ENCODE measurements at places on chromosomes 11 and 22.

- no peak for DNase-seq
Measured at GRCh38 chr11:116543911-116544475, 228.8 kb downstream of the BUD13 start.

- DNase-seq: no peak
Measured at GRCh38 chr11:69431893-69432738, 49.3 kb upstream of the LINC01488 start.

- DNase-seq: no peak
Measured at GRCh38 chr22:46575911-46576555, 38.6 kb upstream of the CELSR1 start.

- no peak for DNase-seq
Measured at GRCh38 chr22:30783021-30783420, 88.3 kb downstream of the OSBP2 start.

DNA sequence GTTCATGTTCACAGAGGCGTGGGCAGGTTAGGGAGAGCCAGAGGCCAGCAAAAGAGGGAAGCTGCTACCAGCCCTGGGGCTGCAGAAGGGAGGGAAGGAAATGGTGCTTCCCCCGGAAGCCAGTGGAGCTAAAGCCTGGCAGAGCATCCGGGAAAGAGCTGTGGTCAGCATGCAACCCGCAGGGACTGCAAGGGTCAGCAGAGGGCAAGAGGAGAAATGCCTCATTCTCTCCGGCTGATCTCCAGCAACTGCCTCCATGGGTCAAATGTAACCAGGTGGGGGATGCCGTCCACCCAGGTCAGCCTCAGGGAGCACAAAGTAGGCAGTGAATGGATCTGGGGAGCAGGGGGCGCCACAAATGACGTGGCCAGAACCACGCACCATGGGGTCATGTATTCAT is 36.9 kb upstream of the PRR5 start:
- DNase-seq: no peak

GRCh38 chr11:44456544-44457300 is 108.7 kb upstream of the CD82 start:
- DNase-seq: no peak

- no peak for DNase-seq
Measured at GRCh38 chr11:74646954-74647353, 54.6 kb downstream of the POLD3 start.

Measured in cortex of kidney (tissue), 1 donor.